ENCODE measurements at places on chromosomes 2 and 18.
A peak's percentile ranks its signal among the peaks of the same experiment; 100 is the strongest.

GRCh38 chr2:166234112-166234846 lies 106.5 kb upstream of the SCN1A start:
- DNase-seq = no peak

GRCh38 chr18:58699551-58699950 lies 28.3 kb downstream of the MALT1 start:
- no peak for DNase-seq

DNA sequence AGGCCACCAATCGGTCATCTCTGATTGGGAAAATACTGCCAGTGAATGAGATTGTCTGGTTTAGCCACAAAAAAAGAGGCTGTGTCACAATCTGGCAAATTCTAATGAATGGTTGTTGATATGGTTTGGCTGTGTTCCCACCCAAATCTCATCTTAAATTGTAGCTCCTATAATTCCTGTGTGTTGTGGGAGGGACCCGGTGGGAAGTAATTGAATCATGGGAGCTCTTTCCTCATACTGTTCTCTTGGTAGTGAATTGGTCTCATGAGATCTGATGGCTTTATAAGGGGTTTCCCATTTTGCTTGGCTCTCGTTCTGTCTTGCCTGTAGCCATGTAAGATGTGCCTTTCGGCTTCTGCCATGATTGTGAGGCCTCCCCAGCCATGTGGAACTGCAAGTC lies 838.3 kb downstream of the SLC4A3 start:
- no peak for DNase-seq

DNA sequence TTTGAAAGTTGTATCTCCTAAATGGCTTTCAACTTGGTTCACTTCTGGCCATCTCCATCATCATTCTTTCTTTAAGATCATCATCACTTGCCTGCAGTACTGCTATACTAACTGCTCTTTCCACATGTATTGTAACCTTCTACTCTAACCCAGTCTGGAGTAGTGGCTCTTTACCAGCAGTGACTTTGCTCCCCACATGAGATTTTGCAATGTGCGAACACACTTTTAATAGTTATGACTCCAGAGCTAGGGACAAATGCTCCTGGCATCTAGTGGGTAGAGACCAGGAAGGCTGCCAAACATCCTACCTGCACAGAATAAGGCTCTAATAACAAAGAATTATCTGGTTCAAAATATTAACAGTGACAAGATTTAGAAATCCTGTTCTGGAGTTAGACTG lies 243.8 kb downstream of the XIRP2 start:
- DNase-seq = no peak

GRCh38 chr18:79507546-79508480 lies 112.1 kb downstream of the NFATC1 start:
- DNase-seq = peak; percentile 54

GRCh38 chr2:183359867-183360266 lies 235.6 kb downstream of the NUP35 start:
- no peak for DNase-seq

GRCh38 chr2:221629468-221629867 lies 57.4 kb upstream of the EPHA4 start:
- DNase-seq = no peak

- no peak for DNase-seq
These were observed 503.9 kb downstream of the PID1 start for GRCh38 chr2:228767196-228767595.

DNA sequence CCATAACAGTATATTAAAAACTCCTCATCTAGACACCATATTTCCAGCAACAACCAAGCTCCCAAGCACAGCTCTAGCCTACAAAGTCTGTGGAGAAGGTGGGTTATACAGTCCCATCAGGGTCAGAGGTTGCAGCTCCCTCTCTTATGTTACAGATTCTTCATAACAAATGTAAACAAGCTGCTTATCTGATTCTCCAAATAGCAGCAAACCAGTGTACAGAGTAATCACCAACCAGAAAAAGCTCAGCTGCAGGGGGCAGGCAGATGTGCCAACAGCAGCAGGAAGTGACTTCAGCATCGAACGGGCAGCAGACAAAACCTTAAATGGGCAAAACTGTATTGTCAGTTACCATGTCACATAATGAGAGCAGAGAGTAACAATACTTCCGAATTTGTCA lies 52.9 kb upstream of the NABP1 start:
- no peak for DNase-seq

DNA sequence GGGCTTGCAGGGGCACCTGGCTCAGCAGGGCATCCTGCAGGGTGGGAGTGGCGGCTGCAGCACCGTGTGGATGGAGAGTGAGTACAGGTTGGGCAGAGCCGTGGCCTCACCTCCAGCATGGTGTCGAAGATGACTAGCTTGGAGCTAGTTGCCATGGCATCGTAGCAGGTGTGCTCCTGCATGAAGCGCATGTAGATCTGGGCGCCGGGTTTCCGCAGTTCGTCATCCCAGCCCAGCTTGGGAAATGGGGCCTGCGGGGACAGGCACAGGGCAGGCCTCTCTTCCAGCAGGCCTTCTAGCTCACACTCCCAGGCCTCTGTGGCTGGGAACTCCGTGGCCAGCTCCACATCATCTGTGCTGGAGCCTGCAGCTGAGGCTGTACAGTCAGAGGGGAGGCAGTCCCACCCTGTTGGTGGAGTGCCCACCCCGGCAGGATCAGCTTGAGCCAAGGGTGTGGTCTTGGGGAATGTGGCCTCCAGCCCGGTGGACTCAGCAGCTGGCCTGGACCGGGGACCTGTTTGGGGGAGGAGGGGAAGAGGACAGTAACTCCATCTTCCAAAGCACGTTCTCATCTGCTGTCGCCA lies 1.6 kb downstream of the PRKAG3 start:
- DNase-seq = peak; percentile 31

GRCh38 chr2:223005496-223005895 lies 46.5 kb upstream of the KCNE4 start:
- no peak for DNase-seq

- no peak for DNase-seq
These were observed 172.4 kb upstream of the SPOPL start for GRCh38 chr2:138329162-138329561.

- no peak for DNase-seq
These were observed 70.8 kb upstream of the SLC1A4 start for GRCh38 chr2:64918220-64918886.

DNA sequence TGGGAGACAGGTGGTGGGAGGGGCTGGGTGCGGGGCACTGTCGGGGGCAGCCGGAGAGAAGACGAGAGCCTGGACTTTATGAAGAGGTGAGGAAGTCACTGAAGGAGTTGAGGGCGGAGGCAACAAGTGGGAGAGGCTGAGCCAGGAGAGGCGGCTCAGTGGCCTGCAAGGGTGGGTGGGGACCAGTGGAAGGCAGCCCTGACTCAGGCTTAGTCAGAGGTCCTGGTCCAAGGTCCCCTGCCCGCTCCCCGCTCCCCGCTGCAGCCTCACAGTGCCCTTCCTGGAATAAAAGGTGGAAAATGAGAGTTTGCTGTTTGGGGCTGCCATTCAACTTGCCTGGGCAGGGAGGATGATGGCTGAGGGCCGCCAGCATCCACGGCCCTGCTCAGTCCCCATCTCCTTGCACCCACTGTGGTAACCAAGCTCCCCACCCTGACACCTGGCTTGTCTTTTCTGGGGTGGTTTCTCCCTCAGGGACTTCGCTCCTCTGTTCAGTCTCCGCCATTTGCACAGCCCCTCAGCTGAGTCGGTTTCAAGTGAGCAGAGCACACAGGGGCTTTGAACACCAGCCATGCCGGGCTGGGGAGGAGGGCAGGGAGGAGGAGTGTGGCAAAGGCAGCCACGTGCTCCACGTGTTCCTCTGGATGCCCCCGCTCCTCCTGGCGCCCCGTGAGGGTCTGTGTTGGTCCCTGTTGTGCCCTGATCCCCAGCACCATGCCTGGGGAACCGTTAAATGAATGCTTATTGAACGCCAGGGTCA lies 13.7 kb upstream of the RALB start:
- DNase-seq = no peak

- no peak for DNase-seq
These were observed 389.3 kb downstream of the IRS1 start for GRCh38 chr2:226410247-226410835.

DNA sequence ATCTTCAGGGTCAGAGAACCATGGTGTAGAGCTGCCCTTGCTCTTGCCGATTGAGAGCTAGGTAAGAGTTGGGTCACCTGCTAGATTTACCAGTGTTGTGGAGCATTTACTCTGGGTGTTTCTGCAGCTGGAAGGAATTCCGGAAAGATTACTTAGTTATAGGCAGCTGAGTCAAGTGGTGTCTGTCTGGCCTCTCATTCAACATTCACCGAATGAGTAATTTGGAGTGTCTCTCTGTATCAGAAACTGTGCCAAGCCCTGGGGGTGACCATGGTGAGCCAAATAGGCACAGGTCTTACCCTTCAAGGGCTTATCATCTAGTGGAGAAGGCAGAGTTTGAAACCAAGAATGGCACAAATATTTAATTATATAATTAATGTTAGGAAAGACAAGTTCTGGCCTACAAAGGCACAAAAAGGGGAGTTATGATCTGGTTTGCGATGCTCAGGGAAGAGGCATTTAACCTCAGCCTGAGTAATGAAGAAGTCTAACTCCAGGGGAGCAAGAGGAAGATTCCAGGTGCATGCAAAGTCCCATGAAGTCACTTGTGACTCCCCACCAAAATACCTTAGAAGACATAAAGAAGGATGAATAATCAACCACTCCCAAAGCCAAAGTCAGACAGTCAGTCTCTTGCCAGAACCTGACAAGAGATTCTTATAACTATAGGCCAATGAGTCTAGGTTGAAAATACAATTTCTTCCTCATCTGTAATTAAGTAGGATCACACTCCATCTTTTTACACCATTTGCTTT lies 12.5 kb downstream of the SETBP1 start:
- DNase-seq = no peak

- no peak for DNase-seq
These were observed 67.4 kb downstream of the ADNP2 start for GRCh38 chr18:80176334-80177073.

DNA sequence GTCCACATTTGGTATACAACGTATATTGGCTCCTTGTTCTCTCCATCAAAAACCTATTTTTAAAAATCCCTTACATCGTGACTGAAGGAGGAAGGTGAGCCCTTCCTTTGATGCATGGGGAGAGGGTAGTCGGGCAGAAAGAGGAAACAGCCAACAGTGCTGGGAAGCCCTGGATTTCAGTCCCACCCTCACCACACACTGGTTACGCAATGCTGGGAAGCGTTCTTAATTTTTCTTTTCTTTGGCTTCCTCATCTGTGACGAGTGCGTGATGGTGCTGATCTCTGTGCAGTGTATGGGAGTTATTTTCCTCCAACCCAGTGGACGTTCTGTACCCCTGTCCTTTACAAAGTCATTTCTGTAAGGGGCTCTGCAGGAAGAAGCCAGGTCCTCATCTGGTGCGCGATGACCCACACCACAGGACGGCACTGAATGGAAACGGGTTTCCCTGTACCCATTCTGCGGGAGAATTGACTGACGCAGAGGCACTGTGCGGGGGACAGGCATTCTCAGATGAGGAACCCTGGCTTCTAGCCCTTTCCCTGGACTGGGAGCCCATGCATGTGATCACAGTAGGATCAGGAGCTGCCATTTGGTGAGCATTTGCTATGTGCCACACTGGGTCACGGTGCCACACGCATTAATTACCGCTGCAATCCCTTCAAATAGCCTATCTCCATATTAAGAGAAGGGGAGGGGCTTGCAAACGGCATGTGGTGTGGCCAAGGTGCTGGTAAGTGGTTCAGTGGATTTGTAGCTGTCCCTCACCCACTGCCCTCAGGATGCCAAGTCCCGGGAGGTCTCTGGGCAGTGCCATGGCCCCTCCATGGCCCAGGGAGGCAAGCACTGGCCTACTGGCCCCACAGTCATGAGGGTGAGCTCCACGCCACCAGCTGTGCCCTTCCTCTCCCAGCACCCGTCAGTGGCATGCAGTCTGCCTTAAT lies 4.3 kb downstream of the COLEC11 start:
- no peak for DNase-seq

- no peak for DNase-seq
These were observed 214.1 kb upstream of the NABP1 start for GRCh38 chr2:191463790-191464189.

Measured in nucleus accumbens (tissue), 56 donors.